Stimulated activated CD8-positive, alpha-beta memory T cell treated with anti-CD3 and anti-CD28 coated beads, Interleukin-15, amount 100 ng/mL, for 1 hour (primary cell): ENCODE measurements at places on chromosomes 12 and 14.

DNA sequence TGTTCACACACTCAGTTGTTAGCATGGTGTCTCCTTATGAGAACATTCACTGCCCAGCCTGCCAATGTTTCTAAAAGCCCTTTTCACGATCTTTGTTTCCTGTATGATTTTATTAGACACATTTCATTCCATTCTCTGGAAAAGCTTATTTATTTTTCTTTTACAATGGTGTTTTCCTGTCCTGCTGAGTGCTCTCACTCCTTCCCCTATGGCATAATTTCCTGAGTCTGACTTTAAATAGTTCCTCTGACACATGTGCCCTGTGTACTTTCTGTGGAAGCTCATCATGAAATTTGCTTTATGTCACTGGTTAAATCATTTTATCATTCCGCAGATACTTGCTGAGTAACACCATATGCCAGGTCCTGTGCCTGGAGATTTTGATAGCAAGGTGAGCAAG, 612.0 kb downstream of the FLRT2 start:
- DNase-seq: no peak

DNA sequence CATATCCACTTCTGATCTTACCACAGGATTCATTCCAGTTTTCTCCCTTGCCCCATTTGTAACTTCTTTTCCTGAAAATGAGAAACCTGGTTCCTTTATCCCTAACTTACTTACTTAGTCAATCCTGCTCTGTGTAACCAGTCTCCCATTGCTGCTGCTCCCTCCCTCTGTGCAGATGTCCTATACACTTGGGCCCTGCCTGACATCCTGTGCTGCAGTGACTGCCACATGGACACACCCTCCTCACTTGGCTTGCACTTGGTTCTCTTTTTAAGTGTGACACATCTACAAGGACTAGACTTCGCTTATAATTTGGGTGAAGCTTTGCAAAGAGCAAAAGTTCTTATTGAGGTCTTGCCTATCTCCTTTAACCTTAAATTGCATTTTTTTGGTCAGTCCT, 51.4 kb downstream of the FGD4 start:
- DNase-seq: no peak

GRCh38 chr14:57712102-57712501, 153.8 kb downstream of the SLC35F4 start:
- no peak for DNase-seq

- no peak for DNase-seq
Observed at GRCh38 chr14:76235628-76236027, 83.9 kb downstream of the GPATCH2L start.

GRCh38 chr14:38280081-38280480, 24.2 kb upstream of the CLEC14A start:
- no peak for DNase-seq

DNA sequence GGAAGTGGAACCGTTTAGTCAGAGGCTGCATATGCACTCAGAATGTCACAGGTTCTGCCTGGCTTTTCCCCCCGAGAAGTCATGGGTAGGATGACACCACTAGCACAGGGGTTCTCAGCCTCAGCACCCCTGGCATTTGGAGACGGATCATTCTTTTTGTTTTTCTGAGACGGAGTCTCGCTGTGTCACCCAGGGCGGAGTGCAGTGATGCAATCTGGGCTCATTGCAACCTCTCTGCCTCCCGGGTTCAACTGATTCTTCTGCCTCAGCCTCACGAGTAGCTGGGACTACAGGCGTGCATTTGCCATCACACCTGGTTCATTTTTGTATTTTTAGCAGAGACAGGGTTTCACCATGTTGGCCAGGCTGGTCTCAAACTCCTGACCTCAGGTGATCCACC, 28.1 kb downstream of the BCL7A start:
- DNase-seq: no peak

DNA sequence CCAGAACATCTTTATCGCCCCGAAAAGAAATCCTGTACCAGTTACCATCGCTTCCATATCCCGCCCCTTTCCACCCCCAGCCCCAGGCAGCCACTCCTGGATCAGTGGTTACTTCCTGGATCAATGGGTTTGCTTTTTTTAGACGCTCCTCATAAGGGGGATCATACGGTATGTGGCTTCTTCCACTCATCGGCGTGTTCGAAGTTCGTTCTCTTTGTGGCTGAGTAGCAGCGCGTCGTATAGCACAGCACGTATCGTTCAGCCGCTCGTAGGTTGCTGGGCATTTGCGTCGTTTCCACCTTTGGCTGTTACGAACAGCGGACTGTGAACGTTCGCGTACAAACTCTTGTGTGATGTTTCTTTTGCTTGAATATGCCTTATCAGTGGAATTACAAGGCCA, 1.8 kb downstream of the NOC4L start:
- DNase-seq: no peak

DNA sequence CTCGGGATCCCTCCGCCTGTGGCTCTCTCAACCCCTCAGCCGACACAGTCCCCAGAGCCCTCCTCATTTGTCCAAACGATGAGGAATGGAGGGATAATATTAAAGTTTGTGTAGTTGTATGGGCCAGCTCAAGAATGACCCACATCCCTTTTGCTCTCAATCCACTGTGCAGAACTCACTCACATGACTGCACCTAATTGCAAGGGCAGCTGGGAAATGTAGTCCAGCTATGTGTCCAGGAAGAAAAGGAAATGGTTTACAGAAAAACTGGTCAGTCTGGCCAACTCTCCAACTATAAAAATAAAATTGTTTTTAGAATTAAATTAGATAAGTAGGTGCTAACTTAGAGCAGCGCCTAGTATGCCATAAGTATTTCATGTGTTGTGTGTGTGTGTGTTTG, 66.6 kb downstream of the GALNT8 start:
- DNase-seq: no peak

- DNase-seq: no peak
Observed at GRCh38 chr12:57687862-57688261, 6.1 kb upstream of the OS9 start.

- DNase-seq: no peak
Observed at GRCh38 chr12:107957459-107957858, 171.6 kb upstream of the WSCD2 start.

- no peak for DNase-seq
Observed at GRCh38 chr12:61414470-61414869, 845.7 kb upstream of the USP15 start.

GRCh38 chr12:109134186-109134917, 18.0 kb downstream of the ACACB start:
- no peak for DNase-seq

DNA sequence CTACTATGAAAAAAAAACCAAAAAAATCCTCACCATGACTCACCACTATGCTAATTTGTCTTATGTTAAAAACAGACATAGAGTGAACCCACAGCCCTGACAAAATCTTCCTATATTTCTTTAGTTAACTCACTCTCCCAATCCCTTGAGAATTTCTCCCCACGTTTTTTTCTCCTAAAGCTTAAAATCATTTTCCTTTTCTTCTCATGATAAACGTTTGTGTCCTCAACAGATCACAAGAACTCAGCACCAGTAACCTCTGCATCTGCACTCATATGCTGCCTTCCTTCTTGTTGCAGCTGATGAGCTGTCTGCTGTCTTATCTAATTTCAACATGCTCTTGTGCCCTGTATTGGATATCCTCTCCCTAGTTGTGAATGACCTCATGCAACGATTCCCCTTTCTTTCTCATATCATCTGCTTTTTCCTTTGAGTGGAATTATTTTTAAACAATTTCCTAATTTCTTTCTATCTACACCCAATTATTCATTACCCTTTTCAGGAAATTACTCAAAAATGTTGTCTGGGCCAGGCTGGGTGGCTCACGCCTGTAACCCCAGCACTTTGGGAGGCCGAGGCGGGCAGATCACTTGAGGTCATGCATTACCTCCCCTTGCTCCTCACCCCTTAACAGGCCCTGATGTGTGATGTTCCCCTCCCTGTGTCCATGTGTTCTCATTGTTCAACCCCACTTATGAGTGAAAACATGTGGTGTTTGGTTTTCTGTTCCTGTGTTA, 427.5 kb upstream of the MGAT4C start:
- DNase-seq: no peak

DNA sequence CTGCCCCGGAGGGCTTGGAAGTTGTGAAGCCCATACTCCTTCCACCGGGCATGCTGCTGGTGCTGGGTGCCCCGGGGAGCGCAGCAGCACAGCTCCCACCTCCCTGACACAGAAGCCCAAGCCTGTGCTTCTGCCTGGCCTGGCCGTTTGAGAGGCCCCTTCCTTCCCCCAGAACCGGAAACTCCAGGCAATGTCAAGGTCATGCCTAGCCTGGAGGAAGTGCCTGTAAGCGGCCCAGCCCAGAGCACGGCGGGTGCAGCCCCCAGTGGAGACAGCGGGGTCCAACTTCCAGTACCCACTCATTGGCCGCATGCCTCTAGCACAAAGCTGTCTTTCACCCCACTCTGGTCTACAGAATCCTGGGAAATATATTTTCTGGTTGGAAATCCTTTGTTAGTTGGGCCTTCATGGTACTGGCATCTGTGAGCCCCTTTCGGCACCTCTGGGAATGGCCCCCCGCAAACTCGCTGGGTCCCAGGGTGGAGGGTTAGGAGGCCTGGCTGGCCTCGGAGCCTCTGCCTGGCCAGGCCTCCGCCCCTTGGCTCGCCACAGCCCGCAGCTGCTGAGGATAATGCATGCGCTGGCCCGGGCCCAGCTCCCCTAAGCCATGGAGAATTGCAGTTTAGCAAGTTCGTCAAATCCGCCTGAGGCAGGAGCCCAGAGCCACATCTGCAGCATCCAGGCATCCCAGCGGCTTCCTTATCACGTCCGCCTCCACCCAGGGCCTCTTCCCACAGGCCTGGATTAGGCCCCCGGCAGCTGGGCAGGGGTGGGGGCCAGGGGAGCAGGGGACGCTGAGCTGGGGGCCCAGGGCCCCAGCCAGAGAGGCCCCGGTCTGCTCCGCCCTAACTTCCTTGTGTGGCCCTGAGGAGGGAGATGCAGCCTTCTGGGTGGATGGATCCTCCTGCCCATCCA, 48.9 kb upstream of the DLK1 start:
- no peak for DNase-seq
